SW480 (cell line): ENCODE measurements at places on chromosomes 1 and 21.

DNA sequence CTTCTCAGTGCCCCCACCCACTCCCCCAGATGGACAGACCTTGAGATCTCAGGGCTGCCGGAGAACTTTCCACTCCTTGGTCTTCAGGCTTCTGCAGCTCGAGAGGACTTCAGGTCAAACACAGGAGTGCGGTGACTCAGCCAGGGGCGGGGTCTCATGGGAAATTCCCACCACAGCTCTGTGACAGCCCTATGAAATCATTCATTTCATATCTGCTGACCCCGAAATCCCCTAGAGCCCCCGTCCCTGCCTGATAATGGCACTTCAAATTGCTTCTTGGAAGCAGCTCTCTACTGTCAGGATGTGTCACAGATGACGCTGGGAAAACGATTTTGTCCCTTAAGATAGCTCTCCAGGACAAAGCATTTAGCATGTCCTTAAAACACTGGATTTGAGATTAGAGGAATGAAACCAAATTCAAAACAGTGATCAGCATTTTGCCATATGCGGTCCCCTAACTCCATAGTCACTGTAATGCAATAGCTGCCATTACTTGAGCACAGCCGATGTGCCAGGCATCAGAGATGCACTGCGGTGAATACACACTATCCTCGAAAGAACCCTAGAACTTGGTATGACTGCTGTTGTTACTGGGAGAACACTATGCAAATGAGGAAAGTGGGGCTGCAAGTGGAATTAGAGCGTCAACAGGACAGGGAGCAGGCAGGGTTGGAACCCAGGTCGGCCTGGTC lies at the start of gene TNFRSF9:
TSS of gene TNFRSF9 (minus strand) at position 95 of the 692 bp plus-strand sequence. CDS start 845 bp downstream, outside the sequence.
- DNase-seq = peak; percentile 15

DNA sequence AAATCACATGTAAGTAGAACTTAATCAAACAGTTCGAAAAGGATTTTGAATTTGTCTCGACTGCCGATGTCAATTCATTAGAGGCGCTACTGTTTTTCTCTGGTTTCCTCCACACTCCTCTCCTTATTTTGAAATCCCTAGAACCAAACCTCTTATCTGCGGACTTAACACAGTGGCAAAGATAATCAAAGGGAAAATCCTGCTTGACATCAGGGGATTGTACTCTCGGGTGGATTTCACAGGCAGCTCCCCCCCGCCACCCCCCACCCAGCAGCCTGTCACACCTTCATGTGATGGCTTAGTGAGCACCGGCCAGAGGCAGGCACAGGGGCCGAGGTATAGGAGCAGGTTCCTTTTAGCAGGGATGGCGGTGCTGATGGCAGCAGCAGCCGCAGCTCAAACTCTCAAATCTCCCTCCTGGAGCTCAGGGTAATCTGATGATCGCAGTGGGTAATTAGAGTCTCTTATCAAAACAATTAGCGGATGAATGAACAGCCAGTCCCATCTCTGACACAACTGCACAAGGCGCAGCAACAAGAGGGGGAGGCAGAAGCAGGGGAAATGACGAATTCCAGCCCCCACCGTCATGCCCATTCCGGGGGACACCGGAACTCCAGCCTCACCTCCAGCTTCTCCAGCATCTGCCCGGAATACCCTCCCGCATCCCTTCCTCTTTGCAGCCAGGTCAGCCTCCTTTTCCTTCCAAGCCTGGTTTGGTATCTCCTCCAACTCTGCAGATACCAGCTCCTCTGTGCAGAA lies 80.3 kb downstream of the SSBP3 start:
- DNase-seq = no peak

DNA sequence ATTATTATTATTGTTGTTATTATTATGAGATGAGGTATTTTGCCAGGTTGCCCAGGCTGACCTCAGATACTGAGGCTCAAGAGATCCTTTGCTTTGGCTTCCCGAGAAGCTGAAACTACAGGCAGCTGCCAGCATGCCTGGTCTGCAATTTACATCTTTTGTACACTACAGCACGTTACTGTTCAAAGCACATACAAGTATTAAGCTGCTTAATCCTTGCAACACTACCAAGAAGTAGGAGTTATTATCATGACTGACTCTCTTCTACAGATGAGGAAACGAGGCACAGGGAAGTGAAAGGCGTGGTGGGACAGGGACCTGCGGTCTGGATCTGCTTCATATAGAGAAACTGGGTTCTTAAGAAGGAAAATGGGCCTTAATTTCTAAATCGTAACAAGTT lies 11.6 kb downstream of the ERG start:
- no peak for DNase-seq

GRCh38 chr1:9145021-9145668 lies 16.2 kb upstream of the GPR157 start:
- peak; percentile 82 for DNase-seq

GRCh38 chr1:13730291-13730690 lies 30.3 kb downstream of the PRDM2 start:
- DNase-seq = no peak

DNA sequence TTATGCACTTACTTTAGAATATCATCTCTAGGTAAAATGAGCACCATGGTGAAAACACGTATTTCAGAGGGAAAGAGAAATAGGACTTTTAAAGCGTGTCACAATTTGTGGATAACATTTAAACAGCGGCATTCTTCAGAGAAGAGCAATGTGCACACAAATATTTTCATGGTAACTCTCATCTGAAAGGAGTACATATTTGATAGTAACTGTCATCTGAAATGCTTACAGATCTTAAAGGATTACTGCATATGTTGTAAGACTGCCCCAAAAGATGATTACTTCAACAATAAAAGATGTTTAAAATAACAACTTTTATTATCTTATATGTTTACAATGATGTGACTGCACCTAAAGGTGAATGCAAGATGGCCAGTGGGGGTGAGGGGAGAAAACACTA lies 408.8 kb downstream of the PLA2G4A start:
- no peak for DNase-seq

DNA sequence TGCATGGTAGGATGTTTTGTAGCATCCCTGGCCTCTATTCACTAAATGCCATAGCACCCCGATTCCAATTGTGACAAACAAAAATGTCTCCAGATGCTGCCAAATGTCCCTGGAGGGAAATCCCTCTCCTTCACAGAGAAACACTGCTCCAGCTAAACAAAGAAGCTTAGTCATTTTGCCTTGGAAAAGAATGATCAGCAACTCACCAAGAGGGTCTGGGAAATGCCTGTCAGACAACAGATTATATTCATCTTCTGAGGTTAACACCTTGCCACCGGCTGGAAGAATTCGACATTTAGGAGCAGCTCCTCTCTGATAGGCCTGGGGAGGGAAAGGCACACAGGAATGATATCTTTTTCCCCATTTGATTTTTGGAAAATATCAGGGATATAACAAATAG lies 84.4 kb downstream of the NIBAN1 start:
- DNase-seq = no peak

- peak; percentile 25 for DNase-seq
Measured at GRCh38 chr1:197521118-197521739, 253.2 kb downstream of the CRB1 start.

DNA sequence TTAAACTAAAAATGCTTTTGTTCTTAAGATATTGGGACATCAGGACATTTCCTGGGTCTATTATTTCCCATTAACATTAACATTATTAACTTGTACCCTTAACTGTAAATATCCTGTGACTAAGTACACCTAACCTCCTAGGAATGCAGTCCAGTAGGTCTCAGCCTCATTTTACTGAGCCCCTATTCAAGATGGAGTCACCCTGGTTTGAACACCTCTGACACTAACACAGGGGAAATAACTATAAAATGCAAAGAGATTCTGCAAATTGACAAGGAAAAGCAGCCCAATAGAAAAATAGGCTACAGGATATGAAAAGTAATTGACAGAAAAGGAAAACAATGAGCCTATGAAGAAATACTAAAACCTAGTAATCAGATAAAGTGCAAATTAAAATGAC lies 11.6 kb upstream of the NCMAP start:
- DNase-seq = no peak

GRCh38 chr1:213979751-213980586 lies 7.8 kb upstream of the PROX1 start:
- no peak for DNase-seq

DNA sequence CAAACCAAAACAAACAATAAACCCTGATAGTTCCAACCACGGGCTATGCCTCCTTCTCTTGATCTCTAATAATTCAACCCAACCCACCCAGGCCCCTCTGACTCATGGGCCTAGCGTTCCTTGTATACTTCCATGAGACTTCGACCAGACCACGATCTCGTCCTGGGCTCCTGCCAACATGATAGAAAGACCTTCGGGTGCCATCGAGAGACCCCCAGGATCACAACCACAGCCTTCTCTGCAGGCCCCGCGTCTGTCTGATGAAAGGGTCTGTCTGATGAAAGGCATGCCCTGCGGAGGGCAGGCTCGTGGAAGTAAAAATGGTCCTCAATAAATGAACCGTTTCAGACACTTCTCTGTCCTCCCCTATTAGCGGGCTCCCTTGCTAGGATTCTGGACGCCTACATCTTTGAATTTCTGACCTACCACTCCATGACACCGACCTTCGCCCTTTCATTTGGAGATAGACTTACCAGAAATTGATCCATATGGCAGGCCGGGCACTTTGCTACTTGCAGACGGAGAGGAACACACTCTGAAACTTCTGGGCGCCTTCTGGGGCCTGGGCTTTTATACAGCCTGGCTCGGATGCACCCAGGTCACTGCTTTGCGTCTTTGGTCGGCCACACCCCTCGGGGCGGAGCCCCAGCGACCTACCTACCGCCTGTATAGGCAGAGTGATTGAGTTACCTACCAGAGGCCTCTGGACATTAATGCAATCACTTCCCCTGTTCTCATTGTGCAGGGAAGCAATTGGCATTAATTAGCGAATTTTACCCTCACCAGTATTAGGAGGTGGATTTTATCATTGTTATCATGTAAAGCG lies 5.3 kb upstream of the KLF18 start:
- no peak for DNase-seq

DNA sequence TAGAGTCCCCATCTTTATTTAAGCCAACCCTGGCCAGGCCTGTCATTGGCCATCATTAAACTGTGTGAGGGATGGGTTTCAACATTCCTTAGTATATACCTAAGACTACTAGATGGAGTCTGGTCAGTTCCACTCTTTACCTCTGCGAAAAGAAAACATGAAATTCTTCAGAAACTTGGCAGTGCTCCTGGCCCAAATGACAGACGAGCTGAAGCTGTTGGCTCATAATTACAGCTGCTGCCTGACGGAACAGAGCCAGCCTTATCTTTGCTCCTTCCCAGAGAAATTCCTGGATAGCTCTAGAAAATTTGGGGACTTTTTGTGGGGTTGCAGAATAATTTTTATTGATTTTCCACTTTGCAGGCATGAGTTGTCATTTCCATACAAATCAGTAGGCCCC lies 30.4 kb downstream of the NPHS2 start:
- no peak for DNase-seq

GRCh38 chr21:28627261-28627660 lies 365.4 kb downstream of the LTN1 start:
- no peak for DNase-seq

DNA sequence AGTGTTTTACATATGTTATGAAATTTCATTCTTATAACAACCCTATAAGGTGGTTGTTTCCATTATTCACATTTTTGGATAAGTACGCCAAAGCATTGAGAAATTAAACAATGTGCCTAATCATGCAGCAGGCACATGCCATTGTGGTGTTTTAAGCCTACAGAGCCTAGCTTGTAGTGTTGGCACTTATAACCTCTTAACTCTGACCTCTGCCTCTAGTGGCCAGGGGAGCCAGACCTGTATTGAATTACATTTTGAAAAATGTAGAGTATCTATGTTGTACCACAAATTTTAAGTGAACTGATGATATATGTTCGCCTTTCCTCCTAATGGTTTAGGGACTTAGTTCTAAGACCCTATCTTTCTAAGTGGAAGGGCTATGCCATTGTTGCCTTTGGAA lies 61.0 kb downstream of the KCNK2 start:
- DNase-seq = no peak

DNA sequence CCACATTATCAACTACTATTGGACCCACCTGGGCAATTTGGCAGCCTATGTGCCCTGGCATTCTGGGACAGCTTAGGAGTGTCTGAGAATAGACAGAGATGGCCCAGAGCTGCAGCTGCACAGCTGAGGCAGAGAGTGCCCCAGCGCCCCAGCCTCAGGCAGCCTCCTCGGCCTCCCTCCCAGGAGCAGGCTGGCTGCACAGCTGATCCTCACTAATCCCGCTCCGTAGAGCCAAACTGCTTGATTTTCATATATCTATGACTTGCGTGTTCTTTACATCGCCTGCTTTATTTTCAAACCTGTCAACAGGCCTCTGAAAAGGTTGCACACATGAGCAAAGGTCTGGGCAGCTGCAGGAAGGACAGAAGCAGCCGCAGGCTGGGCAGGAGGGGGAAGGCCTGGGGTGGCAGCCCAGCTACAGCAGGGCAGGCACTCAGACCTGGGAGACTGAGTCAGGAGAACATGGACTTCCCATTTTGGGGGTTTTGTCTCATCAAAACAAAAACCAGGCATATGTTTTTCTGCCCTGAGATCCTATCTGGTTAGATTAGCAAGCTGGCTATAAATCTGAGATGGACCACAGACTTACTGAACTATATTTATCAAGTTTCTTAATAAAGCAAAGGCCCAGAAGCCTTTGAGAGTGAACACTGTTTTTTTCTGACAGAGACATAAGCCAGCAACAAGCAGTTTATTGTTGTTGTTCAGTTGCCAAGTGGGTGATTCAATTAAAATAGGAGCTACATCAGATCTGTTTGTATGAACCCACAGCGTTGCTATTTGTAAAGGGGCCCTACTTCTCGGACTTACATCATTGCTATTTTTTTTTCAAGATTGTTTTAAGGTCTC lies 301.8 kb upstream of the DUSP10 start:
- no peak for DNase-seq

- DNase-seq = no peak
Measured at GRCh38 chr1:226668173-226668560, 70.9 kb downstream of the ITPKB start.

DNA sequence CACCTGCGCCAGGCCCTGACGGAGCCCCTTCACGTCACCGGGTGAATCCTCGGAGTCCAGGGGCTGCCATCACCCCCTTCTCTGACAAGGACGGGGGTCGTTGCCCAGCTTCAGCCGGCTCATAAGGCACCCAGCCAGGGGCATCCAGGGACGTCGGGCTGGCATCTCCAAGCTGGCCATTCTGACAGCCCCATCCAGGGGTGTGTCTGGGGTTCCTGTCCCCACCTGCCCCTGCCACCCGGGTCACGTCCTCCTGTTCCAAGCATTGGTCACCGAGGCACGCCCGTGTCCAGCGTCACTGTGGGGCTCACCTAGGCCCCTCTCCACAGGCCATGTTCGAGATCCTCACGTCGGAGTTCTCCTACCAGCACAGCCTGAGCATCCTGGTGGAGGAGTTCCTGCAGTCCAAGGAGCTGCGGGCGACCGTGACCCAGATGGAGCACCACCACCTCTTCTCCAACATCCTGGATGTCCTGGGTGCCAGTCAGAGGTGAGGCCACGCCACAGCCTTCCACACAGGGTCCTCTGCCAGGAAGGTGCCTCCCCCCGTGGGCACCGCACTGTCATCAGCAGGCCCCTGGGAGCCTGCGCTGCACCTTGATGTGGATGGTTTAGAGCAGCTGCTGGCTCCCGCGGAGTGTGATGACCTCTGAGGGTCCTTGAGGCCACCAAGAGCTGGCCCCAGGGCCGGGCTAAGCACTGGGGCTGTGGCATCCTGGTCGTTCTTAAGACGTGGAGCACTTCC lies 14.8 kb downstream of the ARHGEF16 start:
- DNase-seq = no peak

- DNase-seq = no peak
Measured at GRCh38 chr1:78068681-78069283, 23.0 kb downstream of the GIPC2 start.
